ENCODE measurements at places on chromosomes 7 and 10.

- DNase-seq = no peak
Observed at GRCh38 chr7:1505731-1506550, 1.8 kb upstream of the INTS1 start.

DNA sequence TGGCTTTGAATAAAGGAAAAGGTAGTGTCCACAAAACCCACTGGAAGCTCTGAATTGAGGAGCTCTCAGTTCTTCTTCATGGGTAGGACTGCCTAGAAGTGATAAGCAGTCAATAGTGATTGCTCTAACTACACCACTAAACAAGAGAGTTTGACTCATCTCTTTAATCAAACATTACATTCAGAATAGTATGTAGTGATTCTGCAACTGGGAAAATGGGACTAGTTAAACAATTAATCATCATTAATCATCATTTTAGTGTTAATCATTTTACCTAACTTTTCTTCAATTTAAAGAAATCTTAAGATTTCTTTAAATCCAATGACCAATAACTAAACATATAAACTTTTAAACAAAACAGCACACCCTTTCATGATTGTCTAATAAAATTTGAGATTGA lies 484.0 kb upstream of the FZD8 start:
- DNase-seq = no peak

DNA sequence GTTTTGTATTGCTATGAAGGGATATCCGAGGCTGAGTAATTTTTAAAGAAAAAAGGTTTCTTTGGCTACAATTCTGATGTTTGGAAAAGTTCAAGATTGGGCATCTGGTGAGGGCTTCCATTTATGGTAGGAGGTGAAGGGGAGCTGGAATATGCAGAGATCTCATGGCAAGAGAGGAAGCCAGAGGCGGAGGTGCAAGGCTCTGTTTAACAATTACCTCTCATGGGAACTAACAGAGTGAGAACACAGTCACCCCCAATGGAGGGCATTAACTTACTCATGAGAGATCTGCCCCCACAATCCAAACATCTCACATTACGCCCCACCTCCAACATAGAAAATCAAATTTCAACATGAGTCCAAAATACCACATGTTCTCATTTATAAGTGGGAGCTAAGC lies 62.0 kb downstream of the AKR1D1 start:
- no peak for DNase-seq

- DNase-seq = no peak
Observed at GRCh38 chr7:91957823-91958222, 17.2 kb downstream of the AKAP9 start.

GRCh38 chr10:128543151-128543550 lies 416.9 kb upstream of the MKI67 start:
- DNase-seq = no peak

DNA sequence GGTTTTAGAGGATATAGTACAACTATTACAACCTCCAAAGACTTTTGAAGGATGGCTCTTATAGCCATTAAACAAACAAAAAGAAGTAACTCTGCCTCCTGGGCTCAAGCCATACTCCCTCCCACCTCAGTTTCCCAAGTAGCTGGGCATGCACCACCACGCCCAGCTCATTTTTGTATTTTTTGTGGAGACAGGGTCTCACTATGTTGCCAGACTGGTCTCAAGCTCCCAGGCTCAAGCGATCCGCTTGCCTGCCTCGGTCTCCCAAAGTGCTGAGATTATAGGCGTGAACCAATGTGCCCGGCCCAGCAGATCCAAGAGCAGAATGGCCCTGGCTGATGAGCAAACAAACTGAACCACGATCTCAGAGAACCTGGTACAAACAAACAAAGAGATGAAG lies 16.0 kb downstream of the NANOS1 start:
- no peak for DNase-seq

DNA sequence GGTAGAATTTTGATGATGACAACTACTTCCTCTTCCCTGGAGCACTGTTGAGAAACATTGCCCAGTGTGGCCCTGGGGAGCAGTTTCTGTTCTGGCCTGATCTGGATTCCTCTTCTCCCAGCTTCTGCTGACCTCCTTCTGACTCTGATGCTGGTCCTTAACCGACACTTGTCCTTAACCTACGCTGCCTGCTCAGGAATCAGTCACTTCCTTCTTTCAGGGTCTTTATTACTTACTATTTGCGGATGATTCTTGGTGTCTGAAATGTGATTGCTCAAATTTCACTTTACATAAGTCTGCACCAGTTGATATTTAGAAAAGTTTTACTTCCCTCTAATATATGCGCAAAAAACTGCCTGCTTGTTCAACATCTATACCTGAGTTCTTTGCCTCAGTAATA lies 164.1 kb downstream of the PTEN start:
- no peak for DNase-seq

DNA sequence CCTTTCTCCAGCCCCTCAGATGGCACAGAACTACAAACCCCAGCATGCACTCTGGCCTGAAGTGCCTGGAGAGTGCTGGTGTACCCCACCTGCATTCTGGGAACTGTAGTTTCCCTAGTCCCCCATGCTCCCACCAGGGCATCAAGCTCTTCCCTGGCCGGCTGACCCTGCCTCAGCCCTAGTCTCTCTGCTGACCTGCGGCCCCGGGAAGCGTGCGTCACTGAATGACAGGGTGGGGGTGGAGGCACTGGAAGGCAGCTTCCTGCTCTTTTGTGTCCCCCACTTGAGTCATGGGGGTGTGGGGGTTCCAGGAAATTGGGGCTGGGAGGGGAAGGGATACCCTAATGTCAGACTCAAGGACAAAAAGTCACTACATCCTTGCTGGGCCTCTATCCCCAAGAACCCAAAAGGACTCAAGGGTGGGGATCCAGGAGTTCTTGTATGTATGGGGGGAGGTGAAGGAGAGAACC lies 2.1 kb downstream of the NOS3 start:
- no peak for DNase-seq

Data from stimulated activated CD8-positive, alpha-beta memory T cell treated with anti-CD3 and anti-CD28 coated beads, Interleukin-2, amount 100 ng/mL, for 1 hour (primary cell).